ENCODE measurements at places on chromosomes 3 and 15.

DNA sequence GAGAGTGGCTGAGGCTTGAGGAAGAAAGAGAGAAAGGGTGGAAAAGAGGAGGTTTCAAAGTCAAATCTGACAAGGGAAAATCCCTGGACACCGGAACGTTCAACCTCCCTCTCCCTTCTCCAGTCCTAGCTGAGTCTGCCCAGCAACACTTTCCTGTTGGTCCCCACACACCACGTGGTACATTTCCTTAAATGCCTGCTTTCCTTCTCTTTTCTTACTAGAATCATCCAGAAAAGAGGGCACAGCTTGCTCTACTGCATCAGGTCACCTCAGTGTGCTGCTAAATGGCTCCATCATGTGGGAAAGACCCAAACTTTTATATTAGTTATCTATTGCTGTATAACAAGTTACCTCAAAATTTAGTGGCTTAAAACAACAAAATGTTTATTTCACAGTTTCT lies 181.2 kb downstream of the NECTIN3 start:
- DNase-seq: no peak

DNA sequence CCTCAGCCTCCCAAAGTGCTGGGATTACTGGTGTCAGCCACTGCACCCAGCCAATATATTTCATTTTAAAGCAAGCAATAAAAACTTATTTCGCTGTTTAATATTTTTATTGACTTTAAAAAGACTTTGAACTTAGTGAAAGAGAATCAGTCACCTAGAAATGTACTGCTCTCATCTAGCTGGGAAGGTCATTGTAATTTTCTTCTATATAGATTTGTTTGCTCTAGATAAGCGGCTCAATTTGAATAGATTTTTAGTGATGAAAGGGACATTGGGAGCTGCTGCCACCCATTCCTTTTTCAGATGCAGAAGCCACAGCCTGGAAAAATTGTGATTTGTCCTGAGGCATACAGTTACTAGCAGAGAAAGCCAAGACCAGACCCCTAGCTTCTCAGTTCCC lies 40.1 kb downstream of the CAPN7 start:
- DNase-seq: no peak

- DNase-seq: no peak
Measured at GRCh38 chr15:29401644-29402043, 132.0 kb upstream of the NSMCE3 start.

DNA sequence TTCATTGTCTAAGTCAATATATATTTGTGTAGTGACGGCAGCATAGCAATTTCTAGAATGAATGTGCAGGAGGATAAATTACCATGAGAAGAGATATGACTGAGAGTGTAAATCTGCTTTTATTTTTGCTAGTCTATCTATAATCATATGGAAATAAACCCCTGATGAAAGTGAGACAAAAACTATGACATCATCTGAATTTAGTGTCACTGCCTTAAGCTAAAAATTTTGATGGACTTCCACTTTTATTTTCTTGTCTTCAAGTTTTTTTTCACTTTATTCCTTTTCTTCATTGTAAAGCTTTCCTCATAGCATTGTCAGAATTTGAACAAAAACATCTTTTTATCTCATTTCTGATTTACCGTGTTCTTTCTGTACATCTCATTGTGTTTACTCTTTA lies 242.0 kb downstream of the CHST2 start:
- DNase-seq: no peak

DNA sequence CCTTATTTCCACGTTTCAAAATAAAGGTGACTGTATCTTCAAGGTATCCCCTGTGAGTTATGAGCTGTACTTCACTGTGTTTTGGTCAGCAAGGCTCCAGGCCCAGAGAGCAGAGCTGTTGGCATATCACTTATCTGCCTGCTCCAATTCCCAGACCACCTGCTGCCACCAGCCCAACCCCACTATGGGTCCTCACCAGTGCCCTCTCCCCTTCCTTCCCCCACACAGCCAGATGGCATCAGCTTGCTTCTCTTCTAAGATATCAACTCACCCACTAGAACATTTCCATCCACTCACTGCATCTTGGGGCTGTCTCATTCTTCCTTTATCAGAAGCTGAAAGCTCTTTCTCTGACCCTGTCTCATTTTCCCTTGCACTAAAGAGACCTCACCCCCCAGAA lies 136.9 kb upstream of the EIF1B start:
- DNase-seq: no peak

DNA sequence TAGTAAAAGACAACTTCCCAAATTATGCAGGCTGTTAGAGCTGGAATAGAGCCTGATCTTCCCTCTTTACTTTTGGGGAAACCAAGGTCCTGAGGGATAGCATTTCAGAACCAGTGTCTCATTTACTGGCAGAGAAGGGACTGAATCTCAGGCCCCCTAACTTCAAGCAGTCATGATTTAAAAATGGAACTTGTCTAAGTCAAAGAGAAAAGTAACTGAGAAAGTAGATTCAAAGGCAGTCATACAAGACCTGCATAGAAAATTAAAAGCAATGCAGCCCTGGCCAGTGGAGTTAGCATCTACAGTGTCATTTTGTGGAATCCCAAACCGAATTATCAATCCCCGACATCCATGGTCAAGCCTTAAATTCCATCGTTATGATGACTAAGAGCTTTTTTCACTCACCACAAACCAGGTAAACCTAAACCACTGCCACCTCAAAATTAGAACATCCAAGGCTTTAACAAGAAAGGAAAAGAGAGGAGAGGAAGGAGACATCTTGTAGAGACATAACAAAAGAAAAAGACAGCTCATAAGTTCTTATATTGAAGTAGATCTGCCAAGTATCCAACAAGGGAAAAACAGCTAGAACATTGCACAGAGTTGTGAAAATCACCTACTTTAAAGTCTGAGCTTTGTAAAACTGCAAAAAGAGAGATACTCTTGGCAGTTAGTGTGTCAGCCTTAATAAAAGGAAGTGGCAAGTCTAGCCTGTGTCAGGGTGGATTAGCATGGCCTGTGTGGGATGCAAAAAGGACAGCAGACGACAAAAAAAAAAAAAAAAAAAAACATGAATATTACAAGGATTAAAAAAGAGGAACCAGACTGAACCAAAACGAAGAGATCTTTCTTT lies 54.1 kb upstream of the CCR2 start:
- DNase-seq: no peak

All from BJ (cell line).